Fibroblast of skin of right biceps (primary cell): ENCODE measurements at places on chromosomes 3 and 15.

GRCh38 chr3:1578124-1578806, 485.4 kb downstream of the CNTN6 start:
- peak; percentile 50 for DNase-seq

DNA sequence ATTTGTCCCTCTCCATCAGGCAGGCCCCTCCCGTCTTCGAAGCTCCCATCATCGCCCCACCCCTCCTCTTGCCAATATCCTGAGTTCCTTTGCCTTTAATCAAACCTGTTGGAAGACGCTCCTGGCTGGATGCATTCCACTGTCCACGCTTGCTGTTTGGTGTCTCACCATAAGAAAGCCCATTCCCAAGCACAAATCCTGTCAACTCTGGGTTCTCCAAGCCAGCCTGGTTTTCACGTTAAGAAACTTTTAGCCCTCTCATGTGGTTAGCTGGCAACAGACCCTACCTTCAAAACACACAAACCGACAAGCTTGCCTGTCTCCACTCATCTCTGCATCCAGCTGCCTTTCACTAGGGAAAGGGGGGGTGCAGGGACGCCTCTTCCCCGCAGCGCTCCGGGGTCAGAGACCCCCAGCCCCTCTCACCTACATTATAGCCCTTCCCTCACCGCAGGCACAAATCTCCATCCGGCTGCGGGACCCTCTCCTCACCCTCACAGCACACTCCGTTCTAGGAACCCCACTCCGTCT, 1.1 kb downstream of the GORASP1 start:
- peak; percentile 39 for DNase-seq

DNA sequence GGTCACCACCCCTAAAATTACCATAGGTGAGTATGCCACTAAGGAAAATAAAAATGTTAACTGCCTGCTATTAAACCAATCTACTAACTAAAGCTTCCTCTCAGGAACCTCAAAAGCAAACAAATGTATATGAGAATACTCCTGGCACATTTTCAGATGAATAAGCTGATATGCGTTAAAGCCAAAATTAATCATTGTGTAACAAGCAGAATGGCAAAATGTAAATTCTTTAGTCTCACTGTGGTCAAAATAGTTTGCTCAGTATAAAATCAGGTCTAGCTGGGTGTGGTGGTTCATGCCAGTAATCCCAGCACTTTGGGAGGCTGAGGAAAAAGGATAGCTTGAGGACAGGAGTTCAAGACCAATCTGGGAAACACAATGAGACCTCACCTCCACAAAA, 53.6 kb downstream of the SUMF1 start:
- DNase-seq: peak; percentile 40

GRCh38 chr3:84967767-84968581, 9.2 kb downstream of the CADM2 start:
- DNase-seq: no peak

DNA sequence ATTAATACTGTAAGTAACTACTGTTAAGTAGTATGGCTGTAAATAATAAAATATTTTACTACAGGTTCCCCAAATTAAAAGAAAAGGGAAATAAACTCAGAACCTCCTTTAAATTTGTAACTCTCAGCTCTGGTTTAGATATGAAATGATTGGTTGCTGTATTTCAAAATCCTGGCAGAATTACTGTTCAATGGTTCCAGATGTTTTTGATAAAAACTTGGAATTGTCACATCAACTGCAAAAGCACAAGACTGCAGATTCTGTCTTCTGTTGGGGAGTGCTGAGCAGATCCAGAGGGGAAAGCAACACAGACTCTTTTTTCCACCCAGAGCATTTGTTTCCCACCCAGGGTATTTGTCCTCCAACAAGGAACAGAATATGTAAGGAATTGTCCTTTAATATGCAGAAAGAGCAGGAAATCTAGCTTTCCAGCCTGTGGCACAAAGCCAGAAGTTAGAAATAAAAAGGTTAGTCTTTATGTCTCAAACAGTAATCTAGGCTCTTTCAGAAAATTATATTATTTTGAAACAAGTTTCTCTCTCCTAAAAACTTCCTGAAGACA, 178.1 kb downstream of the KLHL25 start:
- peak; percentile 72 for DNase-seq
